Mesothelial cell of epicardium (in vitro differentiated cells): ENCODE measurements at places on chromosomes 5 and 9. TPM values are rescaled to one million over a fixed set of nuclear protein-coding genes. Genes with fewer than 3 reads are reported as not detected.

DNA sequence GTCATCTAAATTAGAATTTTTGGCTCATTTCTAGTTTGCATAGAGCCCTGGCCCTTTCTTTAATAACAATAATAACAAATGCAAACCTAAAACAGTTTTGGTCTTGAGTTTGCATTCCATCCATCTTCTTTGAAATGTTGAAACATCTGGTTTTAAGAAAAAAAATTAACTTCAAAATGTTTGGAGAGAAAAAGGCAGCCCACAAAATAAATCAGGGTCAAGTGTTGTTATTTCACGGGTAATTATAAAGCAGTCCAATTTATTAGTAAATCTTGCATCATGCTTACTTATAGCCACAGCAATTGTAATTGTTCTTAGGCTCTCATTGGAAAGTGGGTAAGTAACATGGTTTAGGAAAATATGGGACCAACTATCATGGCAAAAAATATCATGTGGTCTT, 247.0 kb upstream of the MEF2C start:
- no peak overlapping the region for H3K4me3 ChIP-seq
- H3K36me3 ChIP-seq = no peaks in the 10 kb centered on the region
- H3K27me3 ChIP-seq = no peaks in the 10 kb centered on the region
- peaks cover 10% of the 10 kb centered on the region for H3K4me1 ChIP-seq

DNA sequence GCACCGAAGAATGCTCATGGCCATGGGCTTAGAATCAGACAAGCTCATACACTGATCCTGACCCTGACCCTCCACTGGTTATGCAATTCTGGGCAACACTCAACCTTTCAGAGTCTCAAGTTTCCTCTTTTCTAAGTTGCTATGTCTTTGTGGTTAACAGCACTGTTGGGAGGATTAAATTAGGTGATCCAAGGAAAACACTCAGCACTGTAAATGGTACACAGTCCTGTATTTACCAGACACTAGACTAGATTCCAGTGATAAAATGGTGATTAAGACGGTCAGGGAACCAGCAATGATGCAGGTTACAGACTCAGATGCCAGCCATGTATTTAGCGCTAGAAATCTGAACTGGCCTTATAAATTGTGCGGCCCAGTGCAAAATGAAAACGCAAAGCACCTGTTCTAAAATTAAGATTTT, 8.1 kb downstream of the ARL15 start:
- H3K27me3 ChIP-seq = no peaks in the 10 kb centered on the region
- no peak overlapping the region for H3K4me3 ChIP-seq
- no peak for DNase-seq
- H3K36me3 ChIP-seq = no peaks in the 10 kb centered on the region
- H3K27ac ChIP-seq = no peak overlapping the region

ECM2 gene
- total RNA-seq = 0.16 to 0.20 TPM in 2 of 3 replicates, not detected in the other

ERP44 gene
- total RNA-seq = 17.5 to 18.3 TPM (median 18.2 TPM) in 3 replicates

- no peaks in the 10 kb centered on the region for H3K36me3 ChIP-seq
- H3K4me3 ChIP-seq = no peak overlapping the region
- H3K27me3 ChIP-seq = no peaks in the 10 kb centered on the region
- DNase-seq = no peak
- H3K4me1 ChIP-seq = peaks cover 5% of the 10 kb centered on the region
- H3K27ac ChIP-seq = no peak overlapping the region
These were observed 136.5 kb downstream of the SV2C start for GRCh38 chr5:76219636-76220035.

GLRX gene
- total RNA-seq = 14.8 to 19.8 TPM (median 17.9 TPM) in 3 replicates

SCGB3A1 gene
- 0.55 to 0.63 TPM in 2 of 3 replicates, not detected in the other for total RNA-seq

FCHO2 gene
- 28.1 to 30.5 TPM (median 28.7 TPM) in 3 replicates for total RNA-seq

DNA sequence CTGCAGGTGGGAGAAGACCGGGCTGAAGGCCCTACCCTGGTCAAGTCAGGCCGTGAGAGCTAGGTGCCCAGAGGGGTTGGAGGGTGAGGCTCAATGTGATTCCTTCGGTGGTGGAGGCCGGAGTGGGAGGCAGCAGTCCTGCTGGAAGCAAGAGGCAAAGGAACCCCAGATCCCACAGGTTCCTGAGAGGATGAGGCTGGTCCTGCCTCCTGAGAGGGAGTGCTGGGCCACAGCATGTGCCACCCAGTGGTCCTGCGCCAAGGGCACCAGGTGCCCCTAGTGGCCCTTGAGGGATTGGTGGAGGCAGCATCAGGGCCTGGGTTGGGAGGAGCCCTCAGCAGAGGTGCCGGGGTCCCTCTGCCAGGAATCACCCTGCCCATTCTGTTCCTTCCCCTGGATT, 59.1 kb downstream of the BARX1 start:
- H3K36me3 ChIP-seq = no peaks in the 10 kb centered on the region
- H3K27me3 ChIP-seq = peaks cover 5% of the 10 kb centered on the region
- H3K4me1 ChIP-seq = no peaks in the 10 kb centered on the region
- H3K4me3 ChIP-seq = no peak overlapping the region
- no peak overlapping the region for H3K27ac ChIP-seq
- DNase-seq = peak; percentile 10

DNA sequence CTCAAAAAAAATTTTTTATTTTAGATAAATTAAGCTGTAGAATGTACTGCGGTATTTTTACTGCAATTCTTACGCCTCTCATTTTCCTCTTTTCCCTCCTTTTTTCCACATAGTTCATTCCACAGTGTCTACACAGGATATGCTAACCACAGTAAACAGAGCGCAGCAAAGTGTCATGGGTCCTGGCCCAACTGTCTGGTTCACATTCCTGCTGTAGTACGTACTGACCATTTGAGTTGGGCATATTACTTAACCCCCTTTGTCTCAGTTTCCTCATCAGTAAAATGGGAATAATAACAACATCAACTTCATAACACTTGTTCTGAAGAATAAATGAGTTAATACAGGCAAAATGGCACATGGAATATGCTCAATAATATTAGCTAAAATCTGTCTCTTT, 41.6 kb downstream of the SLC44A1 start:
- no peak overlapping the region for H3K27ac ChIP-seq
- H3K27me3 ChIP-seq = no peaks in the 10 kb centered on the region
- H3K4me1 ChIP-seq = peaks cover 12% of the 10 kb centered on the region
- DNase-seq = no peak
- no peak overlapping the region for H3K4me3 ChIP-seq
- no peaks in the 10 kb centered on the region for H3K36me3 ChIP-seq
